ENCODE measurements at places on chromosomes 7 and 10.

DNA sequence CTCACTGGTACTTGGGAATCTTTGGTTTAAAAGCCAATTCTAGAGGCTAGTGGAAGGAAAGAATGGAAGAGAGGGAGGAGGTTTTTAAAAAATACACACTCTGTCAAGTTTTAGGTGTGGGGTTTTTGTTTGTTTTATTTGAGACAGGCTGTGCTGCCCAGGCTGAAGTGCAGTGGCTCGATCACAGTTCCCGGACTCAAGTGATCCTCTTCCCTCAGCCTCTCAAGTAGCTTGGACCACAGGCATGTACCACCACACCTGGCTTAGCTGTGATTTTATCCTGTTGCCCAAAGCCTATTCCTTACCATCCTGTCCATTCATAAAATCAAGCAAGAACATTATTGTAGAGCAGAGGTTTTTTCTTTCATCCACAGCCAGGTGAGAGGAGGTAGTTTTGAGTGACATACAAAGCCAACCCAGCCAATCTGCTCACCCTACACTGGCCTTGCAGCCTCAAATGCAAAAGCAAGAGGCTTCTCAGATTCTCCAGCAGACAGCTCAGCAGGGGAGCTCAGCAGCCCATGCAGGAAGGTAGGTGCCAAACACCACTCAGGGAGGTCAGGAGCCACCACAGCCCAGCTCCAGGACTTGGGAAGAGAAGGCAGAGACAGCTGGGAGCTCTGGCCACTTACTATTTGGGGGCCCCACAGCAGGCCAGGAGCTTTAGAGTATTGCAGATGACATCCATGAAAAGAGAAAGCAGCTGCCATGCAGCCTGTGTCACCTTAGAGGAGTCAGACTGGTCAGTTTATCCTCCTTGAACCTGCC lies 65.8 kb downstream of the TMEM209 start:
- DNase-seq: no peak

DNA sequence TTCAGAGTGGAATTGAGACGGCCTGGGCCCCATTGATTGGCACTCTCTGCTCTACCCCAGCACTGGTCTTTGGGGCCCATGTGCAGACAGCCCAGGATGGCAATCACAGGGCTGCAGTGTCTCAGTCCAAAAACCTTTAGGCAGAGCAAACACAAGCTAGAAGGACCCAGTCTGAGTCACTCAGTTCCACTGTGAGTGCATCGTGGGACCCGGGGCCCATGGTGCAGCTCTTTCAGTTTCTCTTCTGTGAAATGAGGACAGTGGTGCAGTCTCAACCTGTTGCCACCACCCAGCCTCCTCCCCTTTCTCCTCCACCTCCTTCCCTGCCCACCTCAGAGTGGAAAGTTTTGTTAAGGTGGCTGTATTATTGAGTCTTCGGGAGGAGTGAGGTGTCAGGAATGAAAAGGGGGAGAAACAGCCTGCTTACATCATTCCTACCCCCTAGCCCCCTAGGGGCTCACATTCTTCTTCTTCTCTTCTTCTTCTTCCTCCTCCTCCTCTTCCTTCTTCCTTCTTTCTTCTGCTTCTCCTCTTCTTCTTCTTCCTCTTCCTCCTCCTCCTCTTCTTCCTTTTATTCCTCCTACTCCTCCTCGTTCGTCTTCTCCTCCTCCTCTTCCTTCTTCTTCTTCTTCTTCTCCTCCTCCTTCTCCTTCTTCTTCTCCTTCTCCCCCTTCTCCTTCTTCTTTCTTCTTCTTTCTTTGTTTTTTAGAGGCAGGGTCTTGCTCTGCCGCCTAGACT lies 19.5 kb upstream of the CARD11 start:
- DNase-seq: peak; percentile 48

- DNase-seq: no peak
Observed at GRCh38 chr10:91528080-91528479, 104.8 kb downstream of the PPP1R3C start.

DNA sequence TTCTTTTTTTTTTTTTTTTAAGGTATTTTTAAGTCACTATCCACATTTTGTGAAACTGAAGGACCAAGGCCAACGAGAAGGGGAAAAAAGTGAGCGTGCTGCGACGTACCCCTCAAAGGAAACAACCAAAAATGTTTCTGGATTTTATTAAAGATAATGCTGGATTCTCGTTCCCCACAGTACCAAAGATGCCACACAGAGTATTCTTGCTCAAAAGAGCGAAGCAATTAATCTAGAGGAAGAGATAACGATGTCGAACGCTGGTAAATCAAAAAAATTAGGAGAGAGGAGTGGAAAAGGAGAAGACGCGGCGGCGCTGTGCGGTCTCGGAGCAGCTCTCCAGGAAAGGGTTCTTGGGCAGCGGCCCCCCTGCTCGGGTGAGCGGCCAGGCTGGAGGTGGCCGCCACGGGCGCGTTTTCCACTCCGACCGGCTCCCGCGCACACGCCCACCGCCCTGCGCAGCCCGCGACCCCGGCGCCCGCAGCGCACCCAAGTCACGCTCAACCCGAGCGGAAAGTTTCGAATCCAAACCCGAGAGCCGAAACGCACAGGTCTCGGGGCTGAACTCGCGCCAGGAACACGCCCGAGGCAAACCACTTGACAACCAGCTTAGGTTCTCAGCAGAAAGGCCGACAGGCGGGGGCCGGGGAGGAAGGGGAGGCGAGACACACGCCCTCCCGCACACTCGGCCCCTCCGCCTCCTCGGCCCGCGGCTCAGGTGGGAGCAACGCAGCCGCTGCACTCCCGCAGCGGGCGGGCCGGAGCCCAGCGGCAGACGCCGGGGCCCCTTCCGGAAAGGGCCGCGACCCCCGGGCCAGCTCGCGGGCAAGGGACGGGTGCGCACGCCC lies 989 bp downstream of the SRPK2 start:
- peak; percentile 17 for DNase-seq

DNA sequence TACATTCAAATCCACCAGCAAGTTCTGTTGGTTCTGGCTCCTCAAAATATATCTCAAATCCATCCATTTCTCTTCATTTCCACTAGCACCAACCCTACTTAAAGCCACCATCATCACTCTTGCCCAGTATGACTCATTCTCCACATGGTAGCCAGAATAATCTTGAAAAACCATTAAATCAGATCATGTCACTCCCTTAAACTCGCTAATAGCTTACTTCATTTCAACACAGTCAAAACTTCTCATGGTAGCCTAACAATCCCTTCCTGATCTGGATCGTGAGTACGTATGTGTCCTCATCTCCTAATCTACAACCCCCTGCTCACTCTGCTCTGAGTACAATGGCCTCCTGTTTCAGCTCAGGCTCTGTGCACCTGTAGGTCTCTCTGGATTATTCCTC lies 8.7 kb downstream of the EPC1 start:
- DNase-seq: no peak

DNA sequence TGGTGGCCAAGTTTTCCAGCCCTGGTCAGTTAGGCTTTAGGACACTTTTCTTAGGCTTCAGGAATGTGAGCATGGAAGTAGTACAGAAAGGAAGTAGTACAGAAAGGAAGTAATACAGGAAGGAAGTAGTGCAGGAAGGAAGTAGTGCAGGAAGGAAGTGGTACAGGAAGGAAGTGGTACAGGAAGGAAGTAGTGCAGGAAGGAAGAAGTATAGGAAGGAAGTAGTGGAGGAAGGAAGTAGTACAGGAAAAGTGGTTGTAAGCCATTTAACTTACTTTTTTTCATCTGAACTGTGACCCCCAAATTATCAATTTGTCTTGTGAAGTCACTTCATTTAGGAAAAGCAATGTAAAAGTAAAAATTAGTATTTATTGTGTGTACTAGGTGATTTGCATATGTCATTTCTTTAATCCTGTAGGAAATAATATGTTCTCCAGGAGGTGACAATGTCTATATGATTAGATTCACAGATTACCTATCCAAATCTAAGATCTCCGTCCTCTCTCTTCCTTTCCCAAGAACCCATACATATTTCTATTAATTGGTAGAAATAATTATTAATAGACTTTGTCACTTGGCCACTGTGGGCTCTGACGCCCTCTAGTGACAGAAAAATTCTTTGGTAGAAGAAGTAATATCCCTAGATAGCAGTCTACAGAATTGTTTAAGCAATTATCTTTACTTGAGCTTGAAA lies 3.9 kb upstream of the FAS start:
- DNase-seq: no peak

- DNase-seq: no peak
Observed at GRCh38 chr7:102981451-102981850, 68.7 kb downstream of the LRRC17 start.

DNA sequence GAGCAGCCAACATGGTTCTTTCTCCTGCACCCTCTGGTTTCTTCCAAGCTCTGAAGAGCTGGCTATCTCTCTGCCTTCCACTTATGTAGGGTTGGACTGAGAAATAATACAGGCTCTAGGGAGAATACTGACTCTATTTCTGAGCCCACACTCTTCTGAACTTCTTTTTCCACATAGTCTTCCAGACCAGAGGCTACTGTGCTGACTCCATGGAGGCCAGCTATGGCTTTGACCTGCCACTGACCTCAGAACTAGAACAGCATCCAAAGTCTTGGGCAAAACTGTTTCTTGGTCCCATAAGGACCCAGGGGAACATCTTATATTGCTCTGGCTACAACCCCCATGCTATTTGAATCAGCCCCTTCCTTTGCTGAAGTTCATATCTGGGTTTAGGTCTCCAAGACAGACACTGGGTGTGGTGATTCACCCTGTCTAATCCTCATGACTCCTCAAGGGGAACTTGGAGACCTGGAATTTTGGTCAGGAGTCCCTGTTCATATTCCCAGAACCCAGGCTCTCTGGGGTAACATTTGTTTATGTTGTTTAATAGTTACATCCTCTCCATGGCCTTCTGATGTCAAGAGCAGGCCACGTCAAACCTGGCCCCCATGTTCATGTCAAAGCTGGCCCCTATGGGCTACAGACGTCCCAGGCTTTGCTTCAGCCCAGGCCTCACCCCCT lies 12.1 kb upstream of the PLAU start:
- no peak for DNase-seq

- DNase-seq: no peak
Observed at GRCh38 chr7:78130446-78131215, 332.1 kb downstream of the PHTF2 start.

DNA sequence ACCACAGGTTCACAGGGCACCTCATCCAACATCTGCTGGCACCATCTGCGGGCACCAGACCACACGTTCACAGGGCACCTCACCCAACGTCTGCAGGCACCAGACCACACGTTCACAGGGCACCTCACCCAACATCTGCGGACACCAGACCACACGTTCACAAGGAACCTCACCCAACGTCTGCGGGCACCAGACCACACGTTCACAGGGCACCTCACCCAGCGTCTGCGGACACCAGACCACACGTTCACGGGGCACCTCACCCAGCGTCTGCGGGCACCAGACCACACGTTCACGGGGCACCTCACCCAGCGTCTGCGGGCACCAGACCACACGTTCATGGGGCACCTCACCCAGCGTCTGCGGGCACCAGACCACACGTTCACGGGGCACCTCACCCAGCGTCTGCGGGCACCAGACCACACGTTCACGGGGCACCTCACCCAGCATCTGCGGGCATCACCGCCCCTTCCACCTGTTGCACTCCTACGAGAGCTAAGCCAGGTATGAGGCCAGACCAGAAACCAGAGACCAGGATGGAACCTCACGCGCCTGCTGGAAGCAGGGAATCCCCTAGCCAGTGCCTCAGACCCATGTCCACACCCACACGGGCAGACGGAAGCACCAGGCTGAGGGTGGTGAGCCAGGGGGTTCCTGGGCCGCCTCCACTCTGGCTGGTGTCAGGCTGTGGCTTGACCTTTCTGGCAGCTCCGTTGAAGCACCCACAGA lies 182.8 kb downstream of the MAD1L1 start:
- DNase-seq: no peak

DNA sequence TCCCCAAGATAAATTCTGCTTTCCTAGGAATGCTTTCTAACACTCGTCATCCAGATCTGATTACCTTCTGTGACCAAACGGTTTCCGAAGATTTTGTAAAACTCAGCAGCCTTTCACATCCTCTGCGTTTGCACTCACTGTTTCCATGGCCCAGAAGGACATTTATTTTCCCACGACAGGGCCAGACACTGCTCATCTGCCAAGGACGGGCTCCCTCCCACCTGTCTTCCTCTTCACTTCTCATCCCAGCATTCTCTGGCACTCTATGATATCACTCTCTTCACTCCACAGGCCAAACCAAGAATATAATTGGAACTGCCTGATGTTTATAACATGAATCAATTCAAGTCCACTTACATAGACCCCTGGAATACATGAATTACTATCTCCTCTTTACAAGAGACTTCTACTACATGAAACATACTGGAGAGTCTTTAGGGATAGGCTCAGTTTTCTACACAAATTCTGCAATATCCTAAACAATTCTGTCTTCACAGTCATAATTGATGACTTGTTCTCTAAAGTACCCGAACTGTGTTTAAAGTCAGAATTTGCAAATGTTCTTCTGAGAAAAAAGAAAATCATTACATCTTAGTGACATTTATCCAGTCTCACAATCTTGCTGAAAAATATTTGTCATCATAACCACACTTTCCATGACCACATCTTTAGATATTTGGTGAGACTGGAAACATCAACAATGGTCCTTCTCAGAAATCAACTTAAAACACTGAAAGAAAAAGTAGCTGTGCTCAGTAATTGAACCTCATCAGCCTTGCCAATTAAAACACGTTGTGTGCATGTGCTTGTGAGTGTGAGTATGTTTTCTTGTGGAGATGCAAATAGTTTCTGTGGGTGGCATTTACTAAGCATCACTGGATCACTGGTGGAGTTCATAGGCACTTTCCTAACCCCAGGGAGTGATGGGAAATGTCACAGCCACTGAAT lies 79.5 kb upstream of the PRSS58 start:
- DNase-seq: no peak

DNA sequence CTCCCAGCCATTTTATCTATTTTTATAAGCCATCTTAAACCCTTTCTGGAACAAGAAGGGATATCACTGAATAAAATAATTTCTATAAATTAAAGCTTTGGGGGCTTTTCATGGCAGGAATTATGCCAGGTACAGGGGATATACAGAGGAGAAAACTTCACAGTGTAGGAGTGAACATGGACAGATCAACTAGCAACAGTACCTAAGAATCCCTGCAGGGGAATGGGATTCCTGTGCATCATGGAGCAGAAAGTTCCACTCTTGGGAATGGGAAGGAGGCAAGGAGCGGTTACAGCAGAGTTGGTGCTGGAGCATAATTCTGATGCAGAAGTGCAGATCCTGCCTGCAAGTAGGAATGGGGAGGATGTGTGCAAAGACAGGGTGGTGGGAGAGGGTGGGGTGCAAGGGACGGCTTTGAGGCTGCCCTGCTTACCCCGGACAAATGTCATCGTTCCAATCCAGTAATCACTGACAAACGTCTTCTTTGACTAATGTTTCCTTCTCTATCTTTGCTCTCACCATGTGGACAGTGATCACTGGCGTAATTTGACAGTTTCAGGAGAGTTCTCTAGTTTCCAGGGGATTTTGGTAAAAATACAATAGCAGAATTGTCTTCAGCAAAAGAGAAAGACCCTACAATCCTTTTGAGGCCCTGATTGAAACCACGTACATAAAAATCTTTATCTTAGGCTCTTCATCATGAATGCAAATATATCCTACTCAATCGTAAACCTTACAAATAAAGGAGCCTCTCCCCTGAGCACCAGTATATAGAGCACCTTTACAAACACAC lies 196.7 kb downstream of the HECW1 start:
- no peak for DNase-seq

- DNase-seq: no peak
Observed at GRCh38 chr7:91240376-91240941, 23.8 kb upstream of the FZD1 start.

- no peak for DNase-seq
Observed at GRCh38 chr10:69459101-69459790, 8.0 kb downstream of the TSPAN15 start.

- no peak for DNase-seq
Observed at GRCh38 chr10:47013507-47014154, 102.4 kb downstream of the PTPN20 start.

GRCh38 chr10:113161066-113161465 lies 211.0 kb downstream of the TCF7L2 start:
- DNase-seq: no peak

Measured in stimulated activated CD8-positive, alpha-beta memory T cell treated with anti-CD3 and anti-CD28 coated beads, Interleukin-4, amount 100 ng/mL, for 1 hour (primary cell).